ENCODE measurements at places on chromosomes 4 and X.
A peak's percentile ranks its signal among the peaks of the same experiment; 100 is the strongest.

DNA sequence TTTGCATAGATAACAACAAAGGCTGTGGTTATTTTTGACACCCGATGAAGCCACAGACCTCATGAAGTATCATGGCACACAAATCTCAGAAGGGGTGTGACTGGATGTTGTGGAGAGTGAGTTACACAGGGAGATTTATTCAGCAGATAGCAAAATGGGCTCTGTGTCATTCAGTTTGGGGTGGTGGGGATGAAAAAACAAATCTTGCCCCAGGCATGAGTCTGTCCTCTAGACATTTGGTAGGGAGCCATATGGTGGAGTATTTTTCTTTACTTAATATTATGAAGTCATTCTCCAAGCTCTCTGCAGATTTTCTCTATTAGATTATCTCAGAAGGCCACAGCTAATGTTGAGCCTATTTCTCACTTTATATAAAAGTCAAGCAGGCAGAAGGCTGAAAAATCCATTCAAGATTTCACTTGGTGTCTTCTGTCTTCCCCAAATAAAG lies 277.1 kb upstream of the TENM3 start:
- DNase-seq = peak; percentile 47

GRCh38 chrX:81392396-81392795 lies 190.5 kb downstream of the SH3BGRL start:
- no peak for DNase-seq

GRCh38 chr4:48064349-48064748 lies 47.8 kb downstream of the NIPAL1 start:
- DNase-seq = no peak

- peak; percentile 65 for DNase-seq
These were observed 84.5 kb upstream of the UXT start for GRCh38 chrX:47743504-47743903.

DNA sequence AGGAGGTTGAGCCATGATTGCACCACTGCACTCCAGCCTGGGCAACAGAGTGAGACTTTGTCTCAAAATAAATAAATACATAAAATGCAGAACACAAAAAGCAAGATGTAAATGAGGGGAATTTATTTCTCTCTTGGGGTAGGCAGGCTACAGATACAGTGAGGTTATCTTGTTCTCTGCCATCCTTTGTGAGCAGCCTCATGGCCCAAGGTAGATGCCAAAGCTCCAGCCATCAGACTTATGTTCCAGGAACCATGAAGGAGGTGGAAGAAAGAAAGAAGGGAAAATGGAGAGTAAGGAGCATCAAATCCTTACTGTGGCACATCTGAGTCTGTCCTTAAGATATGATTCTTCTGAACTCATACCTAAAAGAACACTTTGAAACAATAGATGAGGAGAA lies 11.1 kb downstream of the ARSH start:
- DNase-seq = no peak

DNA sequence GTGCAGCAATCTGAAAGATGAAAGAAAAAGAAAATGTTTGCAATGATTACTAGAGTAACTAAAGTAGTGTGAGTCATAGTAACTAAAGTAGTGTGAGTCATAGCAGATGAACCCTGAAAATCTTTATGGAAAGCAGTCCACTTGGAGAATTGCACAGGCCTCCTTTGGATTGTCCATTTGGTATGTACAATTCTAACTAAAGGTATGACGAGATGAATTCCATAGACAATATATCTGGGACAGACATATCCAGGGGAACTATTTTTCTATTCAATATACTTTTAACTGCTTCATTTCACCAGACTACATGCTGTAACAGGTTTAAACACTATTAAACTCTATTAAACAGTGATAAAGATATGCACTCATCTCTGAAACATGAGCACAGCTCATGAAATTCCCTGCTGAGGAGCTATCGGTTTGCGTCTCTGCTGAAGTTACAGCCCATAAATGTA lies 798.7 kb downstream of the PCDH7 start:
- peak; percentile 3 for DNase-seq

- no peak for DNase-seq
These were observed 337.3 kb upstream of the DIPK2B start for GRCh38 chrX:45537936-45538335.

DNA sequence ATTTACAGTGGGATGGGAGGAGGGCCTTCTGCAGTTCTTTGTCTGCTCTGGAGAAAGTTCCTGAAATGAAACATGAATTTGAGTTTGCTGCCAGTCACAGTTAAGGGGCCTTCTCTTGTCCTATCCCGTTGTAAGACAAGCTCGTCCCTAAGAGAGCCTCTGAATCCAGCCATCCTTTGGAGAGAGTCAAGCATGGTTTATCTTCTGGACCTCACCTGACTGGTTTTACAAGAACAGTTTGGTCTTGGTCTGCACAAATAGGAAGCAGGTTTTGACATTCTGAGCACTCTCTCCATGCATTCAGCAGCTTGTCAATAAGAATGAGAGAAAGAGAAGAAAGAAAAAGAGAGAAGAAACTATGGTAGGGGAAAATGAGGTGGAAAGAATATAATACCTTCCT lies 20.4 kb upstream of the TENM3 start:
- no peak for DNase-seq

GRCh38 chr4:101102114-101102742 lies 245.1 kb downstream of the PPP3CA start:
- DNase-seq = peak; percentile 68

- no peak for DNase-seq
These were observed 3.2 kb downstream of the KDR start for GRCh38 chr4:55122235-55122634.

GRCh38 chr4:142126890-142127497 lies 490.6 kb downstream of the IL15 start:
- DNase-seq = peak; percentile 70

DNA sequence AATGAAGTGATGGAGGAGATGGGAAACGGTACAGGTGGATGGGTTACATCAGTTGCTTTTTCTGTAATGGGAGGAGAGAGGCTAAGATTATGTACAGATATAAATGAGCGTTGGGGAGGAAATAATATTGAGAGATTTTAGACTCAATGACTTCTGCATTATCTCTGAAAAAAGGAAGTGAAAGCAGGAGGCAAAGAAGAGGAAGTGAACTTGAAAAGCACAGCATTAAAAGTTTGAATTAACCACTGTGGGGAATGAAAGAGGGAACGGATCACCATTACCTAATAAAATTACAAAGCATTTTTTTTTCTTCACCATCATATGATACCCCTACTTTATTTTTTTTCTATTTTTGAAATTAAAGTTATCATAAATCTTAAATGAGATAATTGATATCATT lies 1025.5 kb downstream of the RPA4 start:
- DNase-seq = no peak

GRCh38 chr4:7112656-7113055 lies 44.8 kb upstream of the GRPEL1 start:
- DNase-seq = no peak

GRCh38 chrX:22121161-22121560 lies 89.0 kb downstream of the PHEX start:
- no peak for DNase-seq

DNA sequence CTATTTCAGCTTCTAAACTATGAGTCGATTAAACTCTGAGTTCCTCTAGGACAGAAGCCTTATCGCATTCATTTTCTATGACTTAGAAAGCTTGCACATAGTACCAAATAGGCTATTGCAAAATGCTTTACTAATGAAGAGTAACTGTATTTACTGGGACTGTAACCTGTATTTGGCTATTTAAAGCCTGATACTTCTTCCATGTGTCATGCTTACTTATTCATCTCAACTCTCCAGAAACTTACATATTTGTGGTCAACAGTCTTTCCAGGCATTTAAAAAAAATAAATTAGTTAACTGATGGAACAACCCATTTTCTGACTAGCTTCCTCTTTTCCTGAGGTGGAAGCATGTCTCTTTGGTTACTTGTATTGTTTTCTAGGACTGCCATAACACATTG lies 467.9 kb downstream of the PCDH11X start:
- DNase-seq = peak; percentile 3

DNA sequence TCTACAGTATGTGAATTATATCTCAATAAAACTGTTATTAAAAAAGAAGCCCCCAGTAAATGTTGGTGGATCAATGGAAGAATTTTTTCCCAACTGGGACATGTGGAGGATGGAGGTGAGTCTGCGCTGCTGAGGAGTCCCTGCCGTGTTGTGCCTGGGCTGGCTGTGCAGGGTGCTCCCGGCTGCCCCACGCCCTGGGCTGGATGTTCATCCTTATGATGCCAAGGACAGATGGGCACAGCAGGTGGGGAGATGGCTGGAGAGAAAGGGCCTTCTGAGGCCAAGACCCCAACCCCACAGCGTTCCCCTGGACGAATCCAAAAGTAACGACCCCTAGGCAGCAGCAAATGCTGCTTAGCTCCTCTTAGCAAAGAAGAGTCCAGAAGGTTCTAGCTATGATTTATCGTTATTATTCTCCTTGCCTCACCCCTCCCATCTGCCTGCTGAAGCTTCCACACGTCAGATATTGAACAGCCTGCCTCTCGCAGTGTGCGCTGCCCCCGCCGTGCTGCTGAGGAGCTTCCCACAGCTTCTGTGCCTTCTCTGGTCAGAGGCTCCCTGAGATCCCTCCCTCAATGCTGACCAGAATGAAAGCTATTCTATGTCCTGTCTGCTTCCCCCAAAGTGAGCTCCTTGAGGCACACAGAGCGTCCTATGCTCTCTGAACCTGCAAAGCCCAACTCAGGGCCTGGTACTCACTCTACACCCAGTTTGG lies 26.5 kb downstream of the HMX1 start:
- DNase-seq = no peak

DNA sequence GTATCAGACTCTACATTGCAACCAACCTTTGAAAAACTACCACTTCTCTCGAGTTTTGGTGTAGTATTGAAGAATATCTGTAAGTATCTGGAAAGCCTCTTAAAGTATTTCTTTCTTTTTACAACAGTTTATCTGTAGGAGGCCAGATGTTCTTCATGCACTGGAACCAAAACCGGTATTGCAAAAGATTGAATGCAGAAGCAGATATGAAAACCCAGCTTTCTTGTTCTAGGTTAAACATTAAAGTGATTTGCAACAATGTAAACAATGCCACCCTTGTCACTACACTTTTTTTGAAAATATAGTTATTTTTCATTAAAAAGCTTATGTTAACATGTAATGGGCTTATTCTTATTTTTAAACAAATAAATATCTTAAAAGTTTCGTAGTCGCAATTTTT lies 27.2 kb downstream of the PLS3 start:
- no peak for DNase-seq

GRCh38 chr4:17911608-17912007 lies 100.8 kb downstream of the NCAPG start:
- no peak for DNase-seq

GRCh38 chr4:107050525-107051135 lies 14.5 kb upstream of the DKK2 start:
- DNase-seq = peak; percentile 44

DNA sequence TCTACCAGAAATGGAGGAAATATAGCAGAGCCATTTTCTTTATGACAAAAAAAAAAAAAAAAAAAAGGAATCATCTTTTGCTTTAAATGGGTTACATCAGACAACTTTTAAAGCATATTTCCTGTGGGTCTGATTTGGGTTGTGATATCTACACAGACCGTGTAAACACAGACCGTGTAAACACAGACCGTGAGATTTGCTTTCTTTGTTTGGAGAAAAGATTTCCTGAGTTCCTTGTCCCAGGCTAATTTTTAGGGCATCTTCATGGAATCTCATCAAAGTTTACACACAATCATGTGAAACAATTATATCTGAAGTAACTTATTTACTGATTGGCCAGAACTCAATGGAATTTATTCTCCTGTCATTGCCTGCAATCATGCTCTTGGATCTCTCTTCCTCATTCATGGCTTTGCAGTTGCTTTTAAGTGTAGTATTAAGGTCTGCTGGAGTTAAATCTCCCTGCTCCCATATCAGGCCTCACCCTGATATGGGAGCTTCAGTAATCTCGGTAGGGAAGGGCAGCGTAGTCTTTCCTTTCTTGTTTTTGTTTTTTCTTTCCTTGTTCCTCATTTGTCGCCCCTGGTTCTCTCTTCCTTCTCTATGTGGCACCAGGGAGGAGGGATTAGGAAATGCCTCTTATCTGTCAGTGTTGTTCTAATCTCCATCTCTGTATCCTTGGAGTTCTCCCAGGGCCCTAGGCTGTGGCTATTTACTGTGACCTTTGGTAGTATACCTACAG lies 248.6 kb upstream of the JADE1 start:
- DNase-seq = no peak

GRCh38 chrX:46407036-46407752 lies 138.0 kb downstream of the ZNF674 start:
- peak; percentile 13 for DNase-seq

- DNase-seq = no peak
These were observed 29.9 kb downstream of the DOK7 start for GRCh38 chr4:3492741-3493719.

GRCh38 chrX:42955349-42955748 lies 177.4 kb upstream of the PPP1R2C start:
- no peak for DNase-seq

- no peak for DNase-seq
These were observed 178.7 kb downstream of the SH3KBP1 start for GRCh38 chrX:19708683-19709082.

DNA sequence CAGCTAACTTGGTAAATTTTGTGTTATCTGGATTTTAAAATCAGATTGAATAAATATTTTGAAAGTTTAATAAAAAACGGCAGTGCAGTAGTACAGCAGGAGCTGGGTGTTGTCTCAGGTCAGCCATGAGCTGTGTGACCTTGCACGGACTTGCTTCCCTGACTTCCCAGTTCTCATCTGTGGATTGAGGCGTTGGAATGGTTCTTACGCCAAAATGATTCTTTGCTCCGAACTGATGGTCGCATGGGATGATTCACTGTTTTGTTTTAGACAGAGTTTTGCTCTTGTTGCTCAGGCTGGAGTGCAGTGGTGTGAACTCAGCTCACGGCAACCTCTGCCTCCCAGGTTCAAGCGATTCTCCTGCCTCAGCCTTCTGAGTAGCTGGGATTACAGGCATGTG lies 45.0 kb downstream of the RGS12 start:
- DNase-seq = no peak

GRCh38 chr4:154343651-154344050 lies 147.9 kb downstream of the DCHS2 start:
- no peak for DNase-seq

DNA sequence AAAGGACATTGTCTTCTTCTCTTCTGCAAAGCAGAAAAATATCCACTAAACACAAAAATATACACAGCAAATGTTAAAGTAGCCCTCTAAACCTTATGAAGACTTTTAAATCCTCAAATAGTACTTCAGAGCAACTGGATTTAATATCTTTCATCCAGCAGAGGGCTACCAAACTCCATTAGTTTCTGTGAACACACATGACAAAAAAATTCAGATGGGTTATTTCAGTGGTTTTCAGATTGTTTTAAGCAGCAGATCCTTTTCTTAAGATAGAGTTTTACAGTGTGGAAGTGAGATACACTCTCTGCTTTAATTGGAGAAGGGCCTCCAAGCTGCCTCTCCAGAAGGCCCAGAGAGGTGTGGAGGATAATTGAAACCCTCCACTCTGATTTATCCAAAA lies 56.7 kb downstream of the ANK2 start:
- peak; percentile 77 for DNase-seq
